ENCODE measurements at places on chromosomes 16 and 17.

DNA sequence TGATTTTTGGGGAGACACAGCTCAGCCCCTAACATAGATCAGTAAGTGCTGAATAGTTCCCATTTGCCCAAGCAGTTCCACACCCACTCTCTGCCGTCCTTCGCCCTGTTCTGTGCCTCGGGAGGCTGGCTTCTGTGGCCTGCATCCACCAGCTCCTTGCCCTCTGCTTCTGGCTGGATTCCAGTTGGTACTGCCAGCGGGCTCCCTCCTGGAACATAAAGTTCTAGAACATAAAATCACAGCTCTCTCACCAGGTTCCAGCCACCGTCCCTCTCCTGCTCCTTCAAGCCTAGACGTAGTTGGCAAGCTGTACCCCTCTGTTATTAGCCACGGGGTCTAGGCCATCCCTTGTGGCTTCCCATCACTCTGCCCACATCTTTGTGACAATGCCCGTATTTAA is 3.9 kb upstream of the MRPS23 start:
- no peak for DNase-seq

- DNase-seq, result no peak
These were observed 2.7 kb downstream of the TNFAIP1 start for GRCh38 chr17:28338056-28338768.

GRCh38 chr17:67679721-67680120 is 38.0 kb upstream of the NOL11 start:
- no peak for DNase-seq

DNA sequence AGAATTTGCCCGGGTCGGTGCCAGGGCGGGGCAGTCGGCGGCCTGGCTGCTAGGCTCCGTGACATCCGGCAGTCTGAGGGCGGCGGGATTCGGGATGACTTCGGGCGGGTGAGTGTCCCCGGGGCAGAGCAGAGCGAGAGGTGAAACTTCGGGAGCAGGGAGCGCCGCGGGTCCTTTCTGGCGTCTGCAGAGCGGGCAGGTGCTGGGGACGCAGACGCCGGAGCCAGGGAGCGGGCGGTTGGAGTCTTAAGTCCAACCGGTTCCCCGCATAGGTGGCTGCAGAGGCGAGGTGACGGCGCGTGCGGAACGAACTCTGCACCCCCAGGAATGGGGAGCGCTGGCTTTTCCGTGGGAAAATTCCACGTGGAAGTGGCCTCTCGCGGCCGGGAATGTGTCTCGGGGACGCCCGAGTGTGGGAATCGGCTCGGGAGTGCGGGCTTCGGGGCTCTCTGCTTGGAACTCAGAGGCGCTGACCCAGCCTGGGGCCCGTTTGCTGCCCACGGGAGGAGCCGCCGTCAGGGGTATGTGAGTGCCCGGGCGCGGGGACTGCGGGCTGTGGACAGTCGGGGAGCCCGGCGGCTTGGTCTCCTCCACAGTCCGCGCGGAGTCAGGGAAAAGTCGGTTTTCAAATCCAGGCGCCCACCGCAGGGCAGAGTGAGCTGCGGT is at the start of gene B4GALNT2:
Gene B4GALNT2 (plus strand): TSS at position 71 of the 666 bp plus-strand sequence. CDS start 24 bp downstream, at position 95.
- no peak for DNase-seq

- peak; percentile 95 for DNase-seq
These were observed at the start of gene KAT8 for GRCh38 chr16:31117384-31118222. Gene KAT8, plus strand, starts transcription at chr16:31117664. Its CDS starts 18 bp downstream, at chr16:31117682.

DNA sequence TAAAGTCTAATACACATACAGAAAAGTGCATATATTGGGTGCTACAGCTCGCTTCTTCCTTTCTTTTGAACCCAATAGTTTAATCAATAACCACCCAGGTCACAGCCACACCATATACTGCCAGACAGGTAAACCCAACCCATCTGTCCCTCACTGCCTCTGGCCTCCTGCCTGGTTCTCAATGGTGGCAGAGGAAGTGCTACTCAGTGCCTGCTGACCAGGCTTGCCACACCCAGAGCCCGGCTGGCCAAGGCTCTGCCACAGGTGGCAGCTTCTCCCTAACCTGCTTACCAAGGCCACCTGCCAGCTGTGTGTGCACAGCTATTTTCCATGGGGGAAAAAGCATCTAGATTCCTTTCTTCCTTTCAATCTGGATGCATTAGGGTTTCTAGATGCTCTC is 584 bp downstream of the PMP22 start:
- no peak for DNase-seq

GRCh38 chr16:74871608-74872007 is 97.0 kb upstream of the FA2H start:
- no peak for DNase-seq

GRCh38 chr16:47711809-47712208 is 250.7 kb downstream of the PHKB start:
- DNase-seq, result no peak

GRCh38 chr16:11752856-11753255 is 10.2 kb upstream of the TXNDC11 start:
- DNase-seq, result no peak

DNA sequence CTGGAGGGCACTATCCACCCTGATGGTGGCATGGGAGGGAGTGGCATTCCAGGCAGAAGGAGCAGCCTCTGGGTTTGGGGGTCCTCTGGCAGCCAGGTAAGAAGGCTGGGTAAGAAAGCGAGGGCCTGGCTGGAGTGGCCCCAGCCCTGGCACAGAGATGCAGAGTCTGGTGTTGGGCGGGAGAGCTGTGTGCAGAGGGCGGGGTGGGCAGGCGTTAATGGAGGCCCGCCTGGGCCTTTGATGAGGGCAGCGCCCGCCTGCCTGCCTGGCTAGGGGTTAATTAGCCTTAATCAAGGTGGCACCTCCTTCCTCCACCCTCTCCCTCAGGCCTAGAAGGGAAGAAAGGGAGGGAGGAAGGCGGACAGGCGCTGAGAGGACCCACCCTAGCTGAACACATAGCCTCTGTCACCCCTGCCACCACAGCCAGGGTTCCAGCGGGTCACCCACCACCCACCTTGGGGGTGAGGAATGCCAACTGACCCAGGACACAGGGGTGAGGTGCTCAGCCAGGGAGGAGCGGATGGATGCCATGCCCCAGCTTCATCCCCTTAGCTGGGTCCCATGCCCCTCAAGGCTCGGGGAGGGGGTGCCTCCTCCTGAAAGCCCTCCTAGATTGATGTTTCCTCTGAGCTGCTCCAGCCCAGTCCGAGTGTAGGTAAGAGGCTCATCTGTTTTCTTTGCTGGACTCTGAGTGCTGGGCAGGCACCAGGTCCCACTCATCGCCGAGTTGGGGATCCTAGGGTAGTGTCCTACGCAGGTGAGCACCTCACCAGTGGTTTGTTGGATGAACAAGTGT is 13.4 kb upstream of the FAM83G start:
- DNase-seq, result no peak

- DNase-seq, result no peak
These were observed 3.6 kb upstream of the MAFG start for GRCh38 chr17:81931189-81931556.

DNA sequence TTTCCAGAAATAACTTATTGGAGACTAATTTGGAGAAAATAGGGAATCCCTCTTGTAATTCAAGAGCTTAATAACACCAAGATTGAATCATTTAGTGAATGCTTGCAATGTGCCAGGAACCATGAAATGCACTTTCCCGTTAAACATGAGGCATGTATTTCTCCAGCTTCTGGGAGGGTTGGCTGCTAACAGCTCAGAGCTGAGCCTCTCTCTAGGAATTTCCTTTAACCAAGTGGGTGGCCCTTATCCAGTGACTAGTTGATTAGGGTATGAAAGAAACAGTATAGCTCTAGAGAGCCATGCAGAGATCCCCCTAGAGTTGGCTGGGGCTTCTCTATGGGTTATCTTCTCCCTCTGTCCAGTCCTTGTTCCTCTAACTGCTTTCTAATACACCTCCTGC is 356.4 kb upstream of the GOT2 start:
- DNase-seq, result no peak

DNA sequence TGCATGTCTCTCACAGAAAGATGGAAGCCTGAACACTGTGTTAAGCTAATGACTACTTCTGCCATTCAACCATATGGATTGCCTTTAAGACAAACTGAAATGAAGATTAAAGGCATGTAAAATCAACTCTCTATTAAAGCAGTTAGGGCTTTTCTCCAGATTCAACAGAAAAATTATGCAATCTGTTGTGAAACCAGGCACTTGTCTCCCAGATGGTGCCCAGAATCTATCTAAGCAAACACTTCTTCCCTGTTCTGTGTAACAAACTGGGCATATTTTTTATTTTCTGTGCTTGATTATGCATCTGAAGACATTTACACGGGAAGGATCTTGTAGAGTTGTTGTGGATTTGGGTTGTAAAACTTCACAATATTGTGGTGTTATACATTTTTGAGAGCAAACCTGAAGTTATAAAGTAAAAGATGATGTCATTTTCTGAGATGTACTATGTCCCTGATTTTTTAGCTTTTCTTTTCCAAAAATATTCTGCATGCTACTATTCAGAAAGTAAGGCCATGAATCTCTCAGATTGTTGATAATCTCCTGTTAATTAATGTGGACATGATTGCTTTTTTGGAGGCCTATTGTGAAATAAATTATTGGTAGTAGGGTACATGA is 1550.3 kb downstream of the CDH8 start:
- DNase-seq, result no peak

GRCh38 chr16:56591377-56592060 is 2.2 kb downstream of the MT3 start:
- DNase-seq, result no peak

DNA sequence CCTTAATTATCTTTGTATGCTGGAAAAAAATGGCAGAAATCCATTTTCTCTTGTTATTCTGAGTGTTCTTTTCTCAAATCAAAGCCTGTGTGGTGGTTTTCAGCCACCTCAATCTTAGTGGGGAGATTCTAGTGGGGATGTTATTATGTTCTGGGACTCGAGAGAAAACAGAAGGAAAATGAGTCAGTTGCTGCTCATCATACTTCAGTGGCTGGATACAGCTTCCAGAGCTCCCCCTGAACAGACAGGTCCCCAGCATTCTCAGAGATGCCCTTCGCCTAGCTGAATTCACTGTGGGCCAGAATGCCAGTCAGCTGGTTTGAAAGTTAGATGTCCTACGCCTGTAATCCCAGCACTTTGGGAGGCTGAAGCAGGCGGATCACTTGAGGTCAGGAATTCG is 8.5 kb downstream of the ST6GALNAC1 start:
- no peak for DNase-seq

- no peak for DNase-seq
These were observed 1.9 kb upstream of the MT1B start for GRCh38 chr16:56649820-56650219.

GRCh38 chr16:60949800-60950199 is 1086.4 kb downstream of the CDH8 start:
- DNase-seq, result no peak

- DNase-seq, result no peak
These were observed 7.6 kb downstream of the RAB40B start for GRCh38 chr17:82690786-82691489.

DNA sequence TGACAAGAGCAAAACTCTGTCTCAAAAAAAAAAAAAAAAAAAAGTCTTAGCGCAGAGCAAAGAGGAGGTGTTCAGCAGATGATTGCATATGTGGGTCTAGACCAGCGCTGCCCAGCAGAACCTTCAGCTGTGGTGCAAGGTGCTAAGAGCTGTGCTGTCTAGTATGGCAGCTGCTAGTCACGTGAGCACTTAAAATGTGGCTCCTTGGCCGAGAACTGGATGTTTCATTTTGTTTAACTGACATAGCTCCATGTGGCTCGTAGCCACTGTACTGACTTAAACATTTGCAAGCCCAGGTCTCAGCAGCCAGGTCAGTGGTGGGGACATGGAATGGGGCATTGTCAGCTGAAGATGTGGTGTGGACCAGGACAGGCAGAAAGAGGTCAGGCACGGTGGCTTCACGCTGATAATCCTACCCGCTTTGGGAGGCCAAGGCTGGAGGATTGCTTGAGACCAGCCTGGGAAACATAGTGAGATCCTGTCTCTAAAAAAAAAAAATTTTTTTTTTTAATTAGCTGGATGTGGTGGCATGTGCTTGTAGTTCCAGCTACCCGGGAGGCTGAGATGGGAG is 9.2 kb downstream of the C1QTNF1 start:
- no peak for DNase-seq

GRCh38 chr17:29707212-29707571 is 84.5 kb upstream of the CORO6 start:
- no peak for DNase-seq

GRCh38 chr17:30161601-30162000 is 45.0 kb downstream of the NSRP1 start:
- DNase-seq, result no peak

DNA sequence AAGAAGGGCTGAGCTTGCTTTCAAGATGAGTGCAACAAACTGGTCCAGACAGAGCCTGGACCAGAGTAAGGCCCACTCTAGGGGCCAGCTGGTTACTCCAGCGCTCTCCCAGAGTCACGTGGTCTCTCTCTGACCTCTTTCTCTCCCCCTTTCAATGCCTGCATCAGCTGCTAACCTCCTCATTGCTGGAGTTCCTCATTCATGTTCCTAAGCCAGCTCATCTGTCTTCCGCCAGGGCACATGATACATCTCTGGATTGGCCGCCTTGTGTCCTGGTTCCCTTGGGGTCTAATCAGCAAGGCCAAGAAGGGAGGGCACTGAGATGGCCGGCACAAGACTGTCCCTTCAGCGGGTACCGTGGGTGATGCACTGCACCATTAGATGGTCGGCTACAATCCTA is 26.9 kb upstream of the ZFP90 start:
- no peak for DNase-seq

DNA sequence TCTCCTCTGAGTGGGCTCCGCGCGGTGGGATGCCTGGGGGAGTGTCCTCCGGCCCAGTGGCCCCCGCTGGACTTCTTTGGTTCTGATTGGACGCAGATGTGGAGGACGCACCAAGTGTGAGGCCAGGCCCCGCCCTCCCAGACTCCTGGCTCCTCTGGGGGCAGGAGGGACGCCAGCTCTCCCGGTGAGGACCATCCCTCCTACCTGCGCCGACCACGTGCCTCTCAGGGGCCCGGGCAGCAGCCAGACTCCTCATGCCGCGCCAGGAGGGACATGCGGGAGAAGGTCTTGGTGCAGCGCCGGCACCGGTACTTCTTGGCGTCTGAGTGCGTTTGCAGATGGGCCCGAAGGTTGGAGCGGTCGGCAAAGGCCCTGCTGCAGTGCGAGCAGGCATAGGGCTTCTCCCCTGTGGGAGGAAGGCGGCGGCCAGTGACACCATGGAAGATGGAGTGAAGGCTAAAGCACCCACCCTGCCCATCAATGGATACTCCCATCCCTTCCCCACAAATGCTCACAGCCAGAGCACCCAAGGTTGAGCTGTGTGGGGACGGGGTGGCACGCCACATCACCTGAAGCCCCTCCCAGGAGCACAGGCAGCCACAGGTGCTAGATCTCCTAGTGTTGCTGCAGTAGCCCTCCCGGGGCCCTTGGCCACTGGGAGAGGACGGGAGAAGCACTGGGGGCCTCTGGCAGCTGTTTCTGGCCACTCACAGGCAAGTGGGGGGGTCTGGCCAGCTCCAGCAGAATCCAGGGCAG is 7.9 kb downstream of the SNAI3 start:
- DNase-seq, result no peak

- DNase-seq, result no peak
These were observed 11.0 kb downstream of the CSF3 start for GRCh38 chr17:40025991-40026815.

- no peak for DNase-seq
These were observed 16.8 kb downstream of the TMEM100 start for GRCh38 chr17:55705847-55706246.

DNA sequence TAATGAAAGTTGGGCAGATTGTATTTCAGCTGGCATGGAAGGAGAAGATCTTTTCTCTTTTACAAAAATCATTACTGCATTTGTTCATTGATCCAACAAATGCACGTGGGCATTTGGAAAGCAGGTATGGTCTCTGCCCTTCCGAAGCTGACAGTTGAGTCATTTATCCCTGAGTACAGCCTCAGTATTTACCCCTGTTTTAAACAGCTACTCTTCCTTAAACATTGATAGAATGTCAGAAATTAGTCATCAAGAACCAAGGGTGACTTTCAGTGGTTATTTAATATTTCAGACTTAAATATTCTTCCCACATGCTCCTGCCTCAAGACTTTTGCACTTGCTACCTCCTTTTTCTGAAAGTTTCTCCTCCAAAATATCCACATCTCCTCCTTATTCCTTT is 226.7 kb upstream of the HSBP1 start:
- DNase-seq, result no peak

Measured in NCI-H446 treated with DMSO at 0.1 percent for 48 hours (cell line).